CD8-positive, alpha-beta memory T cell (primary cell): ENCODE measurements at places on chromosomes 1 and 21.

DNA sequence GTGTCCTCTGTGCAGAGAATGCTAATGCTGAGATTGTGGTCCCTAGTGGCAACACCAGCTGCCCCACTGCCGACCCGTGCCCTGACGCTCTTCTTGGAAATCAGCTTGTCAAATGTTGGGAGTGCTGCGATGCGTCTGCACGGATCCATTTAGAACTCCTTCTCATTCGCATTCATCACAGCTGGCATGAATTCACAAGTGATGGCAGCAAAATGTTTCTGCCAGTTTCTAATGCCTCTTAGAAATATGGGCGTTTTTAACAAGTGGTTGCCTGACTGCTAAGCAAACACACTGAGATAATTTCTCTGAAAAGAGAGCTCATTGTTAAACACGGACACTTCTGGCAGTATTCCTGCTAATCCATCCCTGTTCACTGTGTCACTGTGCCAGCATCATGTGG, 131.9 kb upstream of the KCNJ6 start:
- no peaks in the 10 kb centered on the region for H3K36me3 ChIP-seq
- H3K4me1 ChIP-seq, result no peaks in the 10 kb centered on the region
- H3K27ac ChIP-seq, result no peak overlapping the region

DNA sequence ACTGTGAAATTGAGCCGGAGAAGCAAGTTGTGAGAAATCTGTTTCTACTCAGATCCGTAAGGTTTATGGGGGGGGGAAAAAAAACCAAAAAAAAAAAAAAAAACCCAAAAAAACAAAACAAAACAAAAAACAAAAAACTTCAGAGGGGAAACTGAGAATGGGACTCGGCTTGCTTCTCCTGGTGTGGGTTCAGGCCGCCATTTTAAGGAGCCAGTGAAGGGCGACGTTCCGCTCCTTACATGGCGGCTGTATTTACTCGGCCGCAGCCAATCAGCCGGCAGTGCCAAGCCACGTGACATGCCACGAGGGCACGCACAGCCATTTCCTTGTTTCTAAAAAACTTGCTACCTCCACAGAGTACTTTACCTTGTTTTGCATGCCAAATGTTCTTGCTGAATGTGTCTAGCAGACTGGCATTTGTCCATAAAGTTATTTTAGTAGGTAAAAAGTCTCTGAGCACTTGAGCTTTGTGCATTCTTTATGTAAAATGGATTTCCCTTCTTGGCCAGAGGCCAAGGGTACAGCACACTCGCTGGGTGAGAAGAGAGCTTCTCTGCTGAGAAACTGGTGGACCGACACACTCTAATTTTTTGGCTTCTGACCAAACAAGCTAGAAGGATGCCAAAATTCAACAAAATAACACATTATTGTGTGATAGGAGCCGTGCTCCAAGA, 101.8 kb downstream of the NFIA start:
- H3K36me3 ChIP-seq, result no peaks in the 10 kb centered on the region
- no peaks in the 10 kb centered on the region for H3K4me1 ChIP-seq
- H3K27ac ChIP-seq, result peak overlapping the region; percentile 68

DNA sequence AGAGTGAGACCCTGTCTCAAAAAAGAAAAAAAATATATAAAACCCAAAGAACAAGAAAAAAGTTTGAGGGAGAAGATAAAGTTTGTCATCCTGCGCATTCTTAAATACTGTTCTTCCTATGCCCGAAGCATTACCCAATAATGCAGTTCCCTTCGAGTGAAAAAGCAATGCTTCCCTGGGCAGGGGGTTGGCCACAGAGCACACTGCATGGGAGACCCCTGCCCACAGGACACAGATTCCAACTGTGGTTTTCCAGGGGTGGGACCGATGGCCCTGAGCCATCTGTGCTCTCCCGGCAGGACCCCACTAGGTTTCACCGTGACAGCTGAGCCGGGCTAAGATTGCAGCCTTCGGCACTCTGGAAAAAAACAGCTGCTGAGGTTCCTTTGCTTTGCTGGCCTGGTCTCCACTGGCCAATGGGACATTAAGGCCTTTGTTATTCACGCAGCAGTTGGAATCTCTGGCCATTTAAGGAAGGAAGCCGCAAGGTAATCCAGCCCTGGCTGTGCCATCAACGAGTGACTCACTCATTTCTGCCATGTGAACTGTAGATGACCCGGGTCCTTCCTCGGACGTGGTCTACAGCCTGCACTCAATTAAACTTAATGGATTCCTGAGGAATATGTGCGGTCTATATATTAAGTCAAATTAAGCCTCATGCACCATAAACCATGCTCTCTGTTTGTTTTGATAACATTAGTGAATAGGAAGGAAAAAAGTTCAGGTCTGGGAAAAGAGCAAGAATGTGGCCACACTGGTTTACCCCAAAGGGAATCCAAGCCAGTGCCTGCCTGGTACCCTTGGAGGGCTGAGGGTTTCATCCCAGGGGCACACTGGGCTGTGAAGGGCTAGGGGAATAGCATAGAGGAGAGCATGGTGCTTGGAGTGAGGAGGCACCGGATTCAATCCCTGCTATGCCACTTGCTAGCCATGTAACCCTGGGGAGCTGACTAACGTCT, 163.2 kb downstream of the ZBTB18 start:
- H3K27me3 ChIP-seq, result no peaks in the 10 kb centered on the region
- no peaks in the 10 kb centered on the region for H3K36me3 ChIP-seq
- DNase-seq, result no peak
- no peak overlapping the region for H3K27ac ChIP-seq
- no peak overlapping the region for H3K4me3 ChIP-seq
- H3K4me1 ChIP-seq, result no peaks in the 10 kb centered on the region

DNA sequence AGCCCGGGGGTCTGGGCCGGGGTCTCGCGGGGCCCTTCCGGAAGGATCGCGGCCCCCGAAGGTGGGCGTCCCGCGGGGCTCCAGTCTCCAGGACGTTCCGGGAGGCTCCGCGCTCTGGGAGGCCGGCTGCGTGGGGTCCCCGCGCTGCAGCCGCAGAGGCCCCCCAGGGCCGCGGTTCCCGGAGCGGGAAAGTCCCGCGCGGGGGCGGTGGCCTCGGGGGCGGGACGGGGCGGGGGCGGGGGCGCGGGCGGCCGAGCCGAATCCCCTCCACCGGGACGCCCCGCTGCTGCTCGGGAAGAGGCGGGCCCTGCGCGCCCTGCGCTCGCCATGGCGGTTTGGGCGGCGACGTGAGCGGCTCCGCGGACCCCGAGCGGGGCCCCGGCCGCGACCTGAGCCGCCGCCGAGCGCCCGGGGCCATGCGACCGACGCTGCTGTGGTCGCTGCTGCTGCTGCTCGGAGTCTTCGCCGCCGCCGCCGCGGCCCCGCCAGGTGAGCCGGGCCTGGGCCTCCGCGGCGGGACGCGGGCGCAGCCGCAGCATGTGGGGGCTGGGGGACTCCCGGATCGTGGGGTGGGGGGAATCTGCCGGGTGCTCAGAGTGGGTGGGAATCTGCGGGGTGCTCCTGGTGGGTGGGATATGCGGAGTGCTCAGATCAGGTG, at the start of gene IFNGR2:
IFNGR2 (plus strand) TSS at position 286 of the 658 bp plus-strand sequence; CDS start at position 417, 131 bp downstream.
- H3K4me1 ChIP-seq, result peaks cover 29% of the 10 kb centered on the region
- H3K4me3 ChIP-seq, result peak within 1 kb of the TSS; percentile 61
- H3K36me3 ChIP-seq, result no peaks in the 10 kb centered on the region
- DNase-seq, result peak; percentile 51
- no peaks in the 10 kb centered on the region for H3K27me3 ChIP-seq
- peak within 1 kb of the TSS; percentile 73 for H3K27ac ChIP-seq

GRCh38 chr1:66197785-66198184, 336.2 kb upstream of the SGIP1 start:
- H3K27me3 ChIP-seq, result no peaks in the 10 kb centered on the region
- no peak overlapping the region for H3K27ac ChIP-seq
- no peaks in the 10 kb centered on the region for H3K4me1 ChIP-seq

DNA sequence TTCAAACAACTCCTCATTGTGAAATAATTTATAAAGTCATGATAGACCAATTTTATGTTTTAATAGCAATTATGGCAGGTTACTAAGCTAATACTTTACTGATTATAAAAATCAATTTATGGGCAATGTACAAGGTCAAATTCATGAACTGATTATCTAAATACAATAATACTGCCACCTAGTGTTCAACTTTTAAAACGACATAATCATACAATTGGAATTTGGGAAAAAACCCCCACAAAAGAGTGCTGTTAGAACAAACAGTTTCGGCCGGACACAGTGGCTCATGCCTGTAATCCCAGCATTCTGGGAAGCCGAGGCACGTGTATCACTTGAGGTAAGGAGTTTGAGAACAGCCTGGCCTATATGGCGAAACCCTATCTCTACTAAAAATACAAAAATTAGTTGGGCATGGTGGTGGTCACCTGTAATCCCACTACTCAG, 14.0 kb downstream of the GTF2B start:
- H3K27ac ChIP-seq, result no peak overlapping the region
- no peaks in the 10 kb centered on the region for H3K27me3 ChIP-seq
- no peak overlapping the region for H3K4me3 ChIP-seq
- H3K36me3 ChIP-seq, result peaks cover 5% of the 10 kb centered on the region

- no peak overlapping the region for H3K4me3 ChIP-seq
- H3K36me3 ChIP-seq, result no peaks in the 10 kb centered on the region
- no peak overlapping the region for H3K27ac ChIP-seq
- no peaks in the 10 kb centered on the region for H3K27me3 ChIP-seq
- peaks cover 30% of the 10 kb centered on the region for H3K4me1 ChIP-seq
These were observed 2.4 kb downstream of the GPR157 start for GRCh38 chr1:9126511-9126910.

- no peaks in the 10 kb centered on the region for H3K36me3 ChIP-seq
- H3K4me3 ChIP-seq, result no peak overlapping the region
- no peak for DNase-seq
- no peaks in the 10 kb centered on the region for H3K4me1 ChIP-seq
- no peak overlapping the region for H3K27ac ChIP-seq
- no peaks in the 10 kb centered on the region for H3K27me3 ChIP-seq
These were observed 150.9 kb upstream of the VAMP3 start for GRCh38 chr1:7620196-7620595.

DNA sequence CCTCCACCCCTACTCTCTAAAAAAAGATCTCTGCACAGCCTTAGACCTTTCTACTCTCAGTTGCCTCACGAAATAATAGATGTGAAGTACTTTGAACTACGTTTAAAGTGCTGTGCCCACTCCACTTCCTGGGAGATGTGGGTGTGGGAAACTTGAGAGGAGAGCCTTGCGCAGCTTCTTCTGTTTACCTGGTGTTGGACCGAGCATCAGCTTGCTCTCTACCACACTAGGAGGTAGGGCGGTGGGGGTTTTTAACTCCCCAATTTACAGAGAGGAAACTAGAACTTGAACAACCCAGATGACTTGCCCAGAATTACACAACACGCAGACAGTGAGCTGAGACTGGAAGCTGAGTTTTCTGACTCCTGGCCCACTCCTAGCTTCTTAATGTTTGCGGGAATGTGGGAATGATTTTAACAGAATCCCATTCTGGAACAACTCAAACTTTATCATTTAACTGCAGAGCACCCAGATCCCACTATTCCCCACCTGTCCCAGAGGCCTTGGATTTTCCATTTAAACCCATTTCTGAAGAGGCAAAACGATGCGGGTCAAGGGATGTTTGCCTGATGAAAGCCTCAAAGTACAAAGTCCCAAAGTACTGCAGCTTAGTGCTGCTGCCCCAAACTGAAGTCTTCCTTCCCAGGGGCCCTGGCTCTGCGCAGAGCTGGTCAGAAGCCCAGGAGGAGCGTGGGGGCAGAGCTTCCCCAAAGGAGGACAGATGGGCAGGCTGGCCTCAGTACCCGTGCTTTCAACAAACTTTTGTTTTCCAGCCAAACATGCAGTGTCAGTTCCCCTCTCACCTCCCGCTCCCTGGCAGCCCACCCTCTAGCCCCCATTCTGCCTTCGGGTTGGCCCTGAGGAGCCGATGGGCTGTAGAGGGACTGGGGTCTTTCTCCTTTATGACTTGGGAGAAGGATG, 19.0 kb downstream of the BTG2 start:
- peak overlapping the region; percentile 46 for H3K4me3 ChIP-seq
- no peaks in the 10 kb centered on the region for H3K27me3 ChIP-seq
- no peaks in the 10 kb centered on the region for H3K36me3 ChIP-seq
- peaks cover 90% of the 10 kb centered on the region for H3K4me1 ChIP-seq
- peak overlapping the region; percentile 28 for H3K27ac ChIP-seq

DNA sequence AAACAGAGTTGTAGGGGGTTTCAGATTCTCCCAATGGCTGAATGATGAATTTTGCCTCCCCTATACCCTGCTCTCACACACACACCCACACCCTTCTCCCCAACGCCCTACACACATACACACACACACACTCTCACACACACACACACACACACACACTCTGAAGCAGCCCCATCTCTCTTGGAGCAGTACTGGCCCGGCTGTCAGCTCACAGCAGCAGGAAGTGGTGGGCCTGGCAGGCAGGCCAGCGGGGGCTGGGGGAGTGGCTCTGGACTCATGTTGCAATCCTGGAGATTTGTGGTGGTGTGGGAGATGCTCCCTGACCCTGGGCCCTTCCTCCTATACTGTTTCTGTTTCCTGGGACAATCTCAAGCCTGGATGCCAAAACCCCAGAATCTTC, 2.2 kb downstream of the IKBKE start:
- H3K36me3 ChIP-seq, result peaks cover 25% of the 10 kb centered on the region
- H3K4me1 ChIP-seq, result peaks cover 51% of the 10 kb centered on the region
- DNase-seq, result no peak
- no peaks in the 10 kb centered on the region for H3K27me3 ChIP-seq
- no peak overlapping the region for H3K4me3 ChIP-seq

- no peak overlapping the region for H3K27ac ChIP-seq
- no peak for DNase-seq
- peaks cover 12% of the 10 kb centered on the region for H3K4me1 ChIP-seq
- no peak overlapping the region for H3K4me3 ChIP-seq
- no peaks in the 10 kb centered on the region for H3K36me3 ChIP-seq
- no peaks in the 10 kb centered on the region for H3K27me3 ChIP-seq
These were observed 37.2 kb upstream of the PPP2R5A start for GRCh38 chr1:212247988-212248387.

- no peaks in the 10 kb centered on the region for H3K4me1 ChIP-seq
- peaks cover 5% of the 10 kb centered on the region for H3K36me3 ChIP-seq
- H3K4me3 ChIP-seq, result no peak overlapping the region
- H3K27me3 ChIP-seq, result no peaks in the 10 kb centered on the region
These were observed 132.6 kb downstream of the NTPCR start for GRCh38 chr1:233082778-233083550.

GRCh38 chr1:1332031-1332755, 1.1 kb downstream of the TAS1R3 start:
- no peak overlapping the region for H3K27ac ChIP-seq
- H3K27me3 ChIP-seq, result no peaks in the 10 kb centered on the region
- H3K36me3 ChIP-seq, result no peaks in the 10 kb centered on the region

DNA sequence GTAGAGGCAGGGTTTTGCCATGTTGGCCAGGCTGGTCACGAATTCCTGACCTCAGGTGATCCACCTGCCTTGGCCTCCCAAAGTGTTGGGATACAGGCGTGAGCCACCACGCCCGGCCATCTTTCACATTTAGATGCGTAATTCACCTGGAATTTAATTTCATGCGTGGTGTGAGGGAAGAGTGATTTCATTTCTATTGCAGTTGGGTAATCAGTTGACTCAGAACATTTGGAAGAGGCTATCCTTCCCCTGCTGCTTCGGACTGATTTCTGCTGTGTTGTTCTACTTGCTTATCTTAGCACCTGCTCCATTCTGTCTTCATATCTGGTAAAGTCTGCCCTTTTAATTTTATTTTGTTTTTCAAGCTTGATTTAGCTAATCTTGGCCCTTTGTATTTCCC, 19.1 kb downstream of the DIP2A start:
- peaks cover 5% of the 10 kb centered on the region for H3K4me1 ChIP-seq
- H3K36me3 ChIP-seq, result no peaks in the 10 kb centered on the region
